ENCODE measurements at places on chromosomes 3 and 15.

DNA sequence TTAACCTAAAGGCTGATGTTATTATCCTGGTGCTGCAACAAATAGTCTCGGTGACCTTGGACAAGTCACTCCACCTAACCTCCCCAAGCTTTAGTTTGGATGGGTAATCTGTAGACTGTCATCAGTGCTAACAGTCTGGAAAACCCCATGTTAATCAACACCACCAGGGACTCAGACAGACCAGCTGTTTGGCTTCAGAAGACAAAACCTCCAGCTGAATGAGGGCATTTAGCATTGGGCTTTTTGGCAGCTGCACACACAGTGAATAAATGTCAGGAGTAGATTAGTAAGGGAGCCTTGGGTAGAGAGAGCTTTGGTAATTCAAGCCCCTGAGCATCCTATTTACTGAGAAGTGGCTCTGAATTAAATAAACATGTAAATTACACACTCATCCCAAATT, 24.9 kb upstream of the C3orf80 start:
- no peak for DNase-seq

GRCh38 chr3:182812123-182812522, 18.8 kb downstream of the ATP11B start:
- DNase-seq = no peak

DNA sequence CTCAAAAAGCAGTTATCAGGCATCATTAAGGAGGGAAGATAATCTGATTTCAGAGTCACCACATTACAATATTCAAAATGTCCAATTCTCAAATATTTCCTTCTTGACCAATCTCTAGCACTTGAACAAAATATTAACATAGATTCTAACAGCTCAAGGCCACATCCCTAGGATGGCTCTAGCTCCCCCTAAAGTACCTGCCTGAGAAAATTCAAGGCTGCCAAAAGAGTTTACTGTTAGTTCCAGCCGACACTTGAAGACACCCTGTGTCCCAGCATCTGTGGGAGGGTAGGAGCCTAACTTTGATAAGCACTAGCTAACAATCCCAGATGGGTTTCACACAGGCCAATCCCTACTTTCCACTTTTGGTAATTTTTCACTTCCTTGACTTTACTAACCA, 10.4 kb downstream of the NSMCE3 start:
- no peak for DNase-seq

- DNase-seq = no peak
These were observed 1.4 kb upstream of the APPL1 start for GRCh38 chr3:57226176-57226575.

GRCh38 chr3:63832395-63832794, 13.3 kb downstream of the C3orf49 start:
- no peak for DNase-seq

GRCh38 chr15:101451846-101452245, 37.7 kb downstream of the PCSK6 start:
- DNase-seq = no peak

- DNase-seq = no peak
These were observed 5.5 kb downstream of the TMEM266 start for GRCh38 chr15:76065245-76065644.

DNA sequence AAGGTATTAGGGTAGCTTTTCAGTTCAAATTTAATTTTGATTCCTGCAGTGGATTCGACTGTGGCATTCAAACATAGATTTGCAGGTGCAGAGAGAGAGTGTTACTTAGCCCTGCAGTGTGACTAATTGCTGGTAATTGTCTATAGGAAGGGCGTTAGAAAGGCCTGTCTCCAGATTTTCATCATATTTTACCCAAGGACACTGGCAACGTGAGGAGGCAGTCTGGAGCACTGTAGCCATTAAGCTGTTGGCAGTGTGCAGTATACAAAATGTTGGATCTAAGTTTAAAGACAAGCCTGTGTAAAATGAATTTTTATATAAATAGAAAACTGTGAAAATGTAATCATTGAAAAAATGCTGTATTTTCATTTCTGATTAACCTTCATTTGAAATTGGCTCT, 342.9 kb downstream of the CNTN4 start:
- DNase-seq = no peak

GRCh38 chr3:177133860-177134815, 63.1 kb downstream of the TBL1XR1 start:
- DNase-seq = no peak

DNA sequence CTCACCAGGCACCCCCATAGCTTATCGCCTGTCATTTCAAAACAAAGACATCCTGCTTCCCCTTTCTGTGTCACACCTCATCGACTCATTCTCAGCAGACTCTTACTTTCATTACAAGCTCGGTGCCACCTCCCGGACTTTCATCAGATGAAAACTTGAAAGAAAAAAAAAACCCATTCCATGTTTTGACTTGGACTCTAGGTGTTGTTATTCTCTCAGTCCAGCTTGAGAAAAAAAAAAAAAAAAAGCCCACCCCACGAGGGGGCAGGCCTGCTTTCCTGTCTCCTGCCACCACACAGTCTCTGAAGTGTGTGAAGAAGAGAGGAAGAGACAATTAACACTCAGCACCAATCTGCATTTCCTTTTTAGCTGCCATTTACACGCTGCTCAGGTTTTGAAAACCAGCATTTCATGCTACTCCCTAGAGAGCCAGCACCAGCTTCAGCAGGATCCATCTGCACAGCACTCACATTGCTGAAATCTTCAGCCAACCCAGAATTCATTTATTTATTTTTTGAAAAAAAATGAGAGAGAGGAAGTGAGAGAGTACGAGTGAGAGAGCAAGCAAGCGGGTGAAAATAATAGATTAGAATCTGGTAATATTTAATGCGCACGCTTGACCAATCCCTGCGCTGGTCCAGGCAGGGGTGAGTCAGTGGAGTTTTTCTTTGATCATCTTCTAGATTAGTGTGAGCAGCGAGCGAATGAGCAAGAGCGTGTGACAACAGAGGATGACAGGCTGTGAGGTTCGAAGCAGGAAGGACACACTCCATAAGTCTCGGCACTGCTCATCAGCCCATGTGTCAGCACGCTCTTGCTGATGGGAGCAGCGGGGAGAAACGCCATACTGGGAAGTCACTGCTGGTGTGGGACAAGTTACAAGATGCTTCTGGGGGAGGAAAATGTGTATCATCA, 23.5 kb downstream of the ZNF80 start:
- peak; percentile 39 for DNase-seq

DNA sequence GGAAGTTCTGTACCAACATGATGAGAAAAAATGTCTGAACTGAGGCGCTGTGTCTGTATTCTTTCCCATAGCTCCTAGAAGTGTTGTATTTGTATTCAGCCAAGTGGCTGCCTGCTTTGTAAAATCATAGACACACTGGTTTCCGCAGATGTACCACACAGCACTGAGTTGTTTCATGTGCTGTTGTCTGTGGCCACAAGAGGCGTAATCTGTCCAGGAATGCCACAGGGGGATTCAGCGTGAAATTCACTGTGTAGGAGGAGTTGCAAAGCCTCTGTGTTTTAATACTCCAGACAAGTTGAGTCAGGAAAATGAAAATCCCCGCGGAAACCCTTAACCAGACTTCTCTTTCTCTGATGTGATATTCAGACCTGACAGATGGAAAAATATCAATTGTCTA, 462.2 kb downstream of the NSUN3 start:
- no peak for DNase-seq

DNA sequence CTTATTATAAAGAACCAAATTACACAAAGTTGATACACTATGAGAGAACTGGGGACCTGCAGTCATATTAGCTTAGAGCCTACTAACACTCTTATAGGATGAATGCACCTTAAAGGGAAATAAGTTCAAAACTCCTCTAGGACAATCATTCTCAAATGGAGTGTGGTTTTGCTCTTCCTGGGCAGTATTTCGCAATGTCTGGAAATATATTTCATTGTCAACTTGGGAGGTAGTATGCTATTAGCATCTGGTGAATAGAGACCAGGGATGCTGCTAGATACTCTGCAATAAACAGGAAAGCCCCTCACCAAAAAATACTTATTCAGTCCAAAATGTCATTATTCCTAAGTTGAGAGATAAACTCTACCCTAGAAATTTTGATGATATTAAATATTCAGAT, 451.4 kb upstream of the ARPP21 start:
- DNase-seq = no peak

DNA sequence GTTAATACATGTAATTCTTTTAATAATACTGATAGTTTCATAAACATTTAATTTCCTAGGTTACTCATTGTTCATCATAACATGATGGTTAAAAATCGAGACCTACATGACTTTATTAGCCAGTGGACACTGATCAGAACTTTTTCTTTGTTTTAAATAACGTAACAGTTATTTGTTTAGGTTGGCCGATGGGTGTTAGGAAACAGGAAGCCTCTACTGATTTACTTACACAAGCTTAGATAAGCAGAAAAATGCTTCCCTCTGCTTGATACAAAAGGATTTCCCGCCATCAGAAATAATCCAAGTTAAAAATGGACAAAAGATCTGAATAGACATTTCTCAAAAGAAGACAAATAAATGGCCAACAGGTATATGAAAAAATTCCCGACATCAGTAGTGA, 16.6 kb upstream of the APH1B start:
- DNase-seq = no peak
